ENCODE measurements at places on chromosomes 4 and X.

- DNase-seq = no peak
These were observed 154.9 kb upstream of the NUDT6 start for GRCh38 chr4:123077330-123077729.

- DNase-seq = no peak
These were observed 530.7 kb downstream of the CENPC start for GRCh38 chr4:67014592-67014991.

GRCh38 chrX:136954930-136955329 is 74.4 kb upstream of the RBMX start:
- peak; percentile 6 for DNase-seq

GRCh38 chr4:144614850-144615585 is 30.9 kb upstream of the HHIP start:
- DNase-seq = no peak

DNA sequence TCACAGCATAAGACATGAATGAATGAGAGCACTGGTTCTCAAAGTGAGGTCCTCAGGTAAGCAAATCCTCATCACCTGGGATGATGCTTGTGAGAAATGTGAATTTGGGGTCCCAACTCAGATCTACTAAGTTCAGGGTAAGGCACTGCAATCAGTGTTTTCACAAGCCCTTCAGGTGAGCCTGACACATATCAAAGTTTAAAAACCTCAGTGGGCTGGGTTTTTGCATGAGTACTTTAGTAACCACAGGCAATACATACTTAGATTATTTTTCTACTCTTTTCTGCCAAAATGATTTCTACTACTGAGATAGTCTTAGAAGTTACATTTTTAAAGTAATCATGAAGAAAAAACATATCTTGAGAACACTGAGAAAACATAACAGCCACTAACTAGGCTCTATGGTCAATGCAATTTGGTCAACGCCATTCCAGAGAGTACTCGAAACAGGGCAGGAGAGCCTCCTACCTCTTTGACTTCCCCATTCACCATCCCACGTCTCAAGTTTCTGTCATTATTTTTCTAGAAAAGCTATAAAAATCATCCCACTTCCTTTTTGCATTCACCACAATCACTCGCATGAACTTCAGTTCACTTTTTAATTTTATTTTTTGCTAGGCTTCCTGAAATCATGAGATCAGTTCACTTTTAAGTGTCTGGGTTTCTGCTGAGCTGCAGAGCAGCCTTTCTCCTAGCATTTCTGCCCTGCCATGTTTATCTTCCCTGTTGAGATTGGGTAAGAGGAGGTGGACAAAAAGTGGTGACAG is 73.8 kb downstream of the MFAP3L start:
- no peak for DNase-seq

DNA sequence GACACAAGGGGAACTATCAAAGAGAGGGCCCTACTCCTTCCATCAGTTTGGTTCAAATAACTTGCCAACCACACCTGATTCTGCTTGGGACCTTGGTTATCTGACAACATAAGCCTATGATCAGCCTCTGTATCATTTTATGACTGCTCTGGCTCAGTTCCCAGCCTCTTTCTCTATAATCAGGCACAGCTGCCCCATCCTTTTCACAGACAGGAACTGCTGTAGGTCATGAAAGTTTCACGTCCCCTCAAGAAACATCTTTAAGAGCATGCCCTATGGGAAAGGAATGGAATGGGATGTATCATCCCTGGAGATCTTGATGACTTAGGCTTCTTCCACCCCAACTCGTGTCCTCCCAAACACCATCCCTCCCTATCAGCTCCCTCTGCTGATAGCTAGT is 243.4 kb downstream of the AR start:
- DNase-seq = no peak

- no peak for DNase-seq
These were observed 695.1 kb upstream of the GALNTL6 start for GRCh38 chr4:171118091-171118490.

DNA sequence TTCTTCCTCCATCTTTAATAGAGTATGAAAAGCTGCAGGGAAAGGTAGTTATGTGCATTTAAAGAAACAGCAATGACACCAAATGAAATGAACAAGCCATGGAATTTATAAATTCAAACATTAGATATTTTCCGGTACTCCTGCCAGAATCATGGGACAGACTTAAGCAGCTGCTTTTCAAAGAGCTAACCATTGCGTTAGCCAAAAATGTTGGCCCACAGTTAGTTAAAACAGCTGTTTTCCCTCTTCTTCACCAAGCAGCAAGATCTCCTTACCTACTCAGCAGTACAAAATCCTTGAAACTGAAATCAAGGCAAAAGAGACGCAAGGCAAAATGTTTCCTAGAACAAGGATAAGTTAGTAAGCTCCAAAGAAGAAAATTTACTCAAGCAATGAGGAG is 64.0 kb downstream of the MANBA start:
- DNase-seq = no peak

- DNase-seq = no peak
These were observed 188.0 kb downstream of the STIM2 start for GRCh38 chr4:27048429-27049238.

DNA sequence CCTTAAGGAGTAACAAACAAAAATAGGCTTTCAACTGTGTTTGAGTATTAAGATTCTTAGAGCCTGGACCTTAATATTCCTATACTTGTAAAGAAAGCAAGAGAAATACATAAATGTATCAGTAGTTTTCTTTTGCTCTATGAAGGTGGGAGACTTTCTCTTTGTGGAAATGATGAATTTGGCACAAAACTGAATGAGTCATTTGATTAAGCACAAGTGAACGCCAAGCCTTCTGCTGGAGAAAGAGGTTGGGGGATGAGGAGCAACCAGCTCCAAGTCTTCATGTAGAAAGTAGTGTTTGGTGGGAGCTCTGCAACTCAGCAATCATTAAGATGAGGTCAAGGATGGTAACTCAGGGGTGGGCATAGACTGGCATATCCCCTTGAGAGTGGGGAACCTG is 49.6 kb downstream of the MEPE start:
- no peak for DNase-seq

GRCh38 chr4:139639654-139640053 is 26.0 kb upstream of the MGST2 start:
- DNase-seq = no peak

- DNase-seq = no peak
These were observed 157.7 kb downstream of the PAPSS1 start for GRCh38 chr4:107562316-107562715.
